BE2C (cell line): ENCODE measurements at places on chromosomes 7 and 10.

GRCh38 chr7:120168066-120168465 lies 104.9 kb upstream of the KCND2 start:
- DNase-seq, result no peak

GRCh38 chr10:62388328-62388727 lies 14.2 kb downstream of the ZNF365 start:
- DNase-seq, result peak; percentile 8

- no peak for DNase-seq
Observed at GRCh38 chr10:79331709-79332108, 15.6 kb upstream of the PPIF start.

DNA sequence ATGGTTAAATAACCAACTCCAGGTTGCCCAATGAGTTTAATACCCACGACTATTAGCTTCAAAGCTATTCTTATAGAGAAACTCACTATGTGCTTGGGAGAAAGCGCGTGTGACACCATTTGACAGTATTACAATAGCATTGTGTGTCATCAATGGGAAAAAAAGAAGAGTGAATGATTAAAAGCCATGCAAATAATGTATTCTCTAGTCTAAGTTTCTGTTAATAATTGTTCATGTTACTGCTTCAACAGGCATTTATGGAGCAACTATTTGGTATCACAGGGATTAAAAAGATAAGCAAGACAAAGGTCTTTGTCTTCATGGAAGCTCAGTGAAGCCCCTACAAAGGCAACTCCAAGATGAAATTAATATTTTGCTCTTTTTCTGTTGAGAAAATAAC lies 47.2 kb downstream of the CAV1 start:
- no peak for DNase-seq

DNA sequence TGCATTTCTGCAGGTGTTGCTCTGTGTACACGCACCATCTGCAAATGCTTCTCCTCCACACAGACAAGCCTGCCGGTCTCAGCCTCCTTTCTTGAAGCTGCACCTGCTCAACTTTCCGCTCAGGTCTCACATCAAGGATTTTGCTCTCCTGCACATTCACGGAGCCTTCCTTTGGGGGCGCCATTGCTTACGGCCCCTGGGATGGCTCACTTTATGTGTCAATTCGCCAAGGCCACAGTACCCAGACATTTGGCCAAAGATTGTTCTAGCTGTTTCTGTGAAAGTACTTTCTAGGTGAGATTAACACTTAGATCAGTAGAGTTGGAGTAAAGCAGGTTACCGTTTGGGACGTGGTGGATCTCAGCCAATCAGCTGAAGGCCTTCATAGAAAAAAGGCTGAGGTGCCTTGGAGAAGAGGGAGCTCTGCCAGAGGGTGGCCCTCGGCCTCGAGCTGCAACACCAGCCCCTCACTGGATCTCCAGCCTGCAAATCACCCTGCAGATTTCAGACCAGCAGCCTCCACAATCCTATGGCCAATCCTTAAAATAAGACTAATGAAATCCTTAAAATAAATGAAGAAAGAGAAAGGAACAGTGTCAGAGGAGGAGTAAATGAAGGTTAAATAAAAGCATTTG lies 39.9 kb upstream of the PPP2R2D start:
- DNase-seq, result no peak

GRCh38 chr7:152743600-152743999 lies 16.0 kb upstream of the ACTR3B start:
- DNase-seq, result no peak

- no peak for DNase-seq
Observed at GRCh38 chr7:72445075-72445474, 32.9 kb upstream of the CALN1 start.

- no peak for DNase-seq
Observed at GRCh38 chr10:29537799-29538198, 97.0 kb downstream of the SVIL start.

DNA sequence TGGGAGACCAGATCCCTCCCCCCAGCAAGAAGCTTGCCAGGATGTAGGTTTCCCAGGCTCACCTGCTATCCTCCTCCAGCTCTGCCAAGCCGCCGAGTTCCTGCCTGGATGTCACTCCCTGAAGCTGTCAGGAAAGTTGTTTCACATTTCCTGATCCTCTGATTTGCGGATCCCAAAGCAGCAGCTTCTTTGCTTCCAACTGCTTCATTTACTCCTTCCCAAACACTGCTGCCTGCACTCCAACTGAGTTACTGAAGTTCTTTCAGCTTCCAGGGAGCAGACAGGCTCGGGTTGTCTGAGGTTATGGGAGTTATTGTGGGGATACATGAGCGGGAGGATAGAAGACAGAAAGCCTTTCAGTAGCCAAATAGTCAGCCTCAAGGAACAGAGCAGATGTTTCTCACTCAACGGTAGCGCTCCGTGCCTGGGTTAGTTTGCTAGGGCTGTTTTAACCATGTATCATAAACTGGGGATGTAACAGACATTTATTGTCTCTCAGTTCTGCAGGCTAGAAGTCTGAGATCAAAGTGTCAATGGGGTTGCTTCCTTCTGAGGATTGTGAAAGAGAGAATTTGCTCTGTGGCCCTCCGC lies 516.0 kb downstream of the REEP3 start:
- DNase-seq, result no peak

DNA sequence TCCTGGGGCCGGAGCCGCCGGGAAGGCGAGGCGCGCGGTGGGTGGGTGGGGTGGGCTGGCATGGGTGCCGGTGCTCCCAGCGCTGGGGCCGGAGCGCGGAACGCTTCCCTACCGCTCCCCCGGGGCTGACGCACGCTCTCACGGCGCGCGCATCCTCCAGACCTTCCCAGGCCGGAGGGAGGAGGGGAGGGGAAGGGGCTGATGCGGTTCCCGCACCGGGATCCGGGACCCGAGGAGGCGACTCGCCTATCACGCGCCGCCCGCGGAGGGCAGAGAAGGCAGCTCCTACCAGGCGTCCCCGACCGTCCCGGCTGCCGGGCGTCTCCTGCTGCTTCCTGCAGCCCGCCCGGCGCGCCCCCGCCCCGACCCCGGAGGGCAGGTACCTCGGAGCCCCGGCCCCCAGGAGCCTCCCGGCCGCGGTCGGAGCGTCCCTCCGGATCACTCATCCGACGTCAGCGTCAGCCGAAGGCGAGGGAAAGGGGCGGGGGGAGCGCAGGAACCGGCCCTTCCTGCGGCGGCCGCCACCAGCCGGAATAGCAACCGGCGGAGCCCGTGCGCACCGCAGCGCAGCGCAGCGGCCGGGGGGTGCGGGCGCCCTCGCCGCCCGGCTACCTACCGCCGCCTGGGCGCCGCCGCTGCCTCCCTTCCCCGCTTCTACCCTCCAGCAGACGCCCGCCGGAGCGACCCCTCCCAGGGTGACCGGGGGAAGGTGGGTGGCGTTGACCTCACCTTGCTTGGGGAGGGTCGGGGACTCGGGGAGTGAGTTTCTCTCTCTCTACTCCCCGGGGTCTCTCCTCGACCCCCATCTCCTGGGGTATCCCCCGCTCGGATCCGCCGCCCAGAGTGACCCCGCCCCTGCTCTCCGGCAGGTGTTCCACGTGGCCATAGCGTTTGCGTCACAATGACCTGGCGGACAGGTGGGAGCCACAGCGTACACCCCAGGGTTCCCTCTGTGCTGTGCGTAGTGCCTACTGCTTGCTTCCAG lies at the start of gene ICA1:
TSS of gene ICA1 (minus strand) at position 457 of the 985 bp plus-strand sequence. CDS start 26,241 bp downstream, outside the sequence.
- peak; percentile 93 for DNase-seq

DNA sequence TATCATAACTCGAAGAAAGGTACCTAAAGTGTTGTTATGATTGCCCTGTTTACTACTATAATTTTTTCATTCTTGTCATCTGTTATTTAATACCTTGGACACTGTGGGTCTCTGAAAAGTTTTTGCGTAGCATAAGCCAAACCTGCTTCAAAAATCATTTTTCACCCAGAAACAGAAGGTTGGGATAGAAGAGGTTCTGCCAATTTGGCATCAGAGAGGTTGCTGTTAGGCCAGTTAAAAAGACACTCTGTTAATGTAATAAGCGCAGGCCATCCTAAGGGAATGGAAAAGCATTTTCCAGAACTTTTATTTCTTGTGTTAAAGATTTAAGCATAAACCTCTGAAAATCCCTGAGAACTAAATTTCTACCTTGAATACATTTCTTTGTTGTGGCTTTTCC lies 212.2 kb downstream of the BMPER start:
- no peak for DNase-seq

GRCh38 chr7:99625321-99625720 lies 8.6 kb downstream of the ZSCAN25 start:
- DNase-seq, result no peak

GRCh38 chr7:158815083-158815799 lies 14.1 kb downstream of the ESYT2 start:
- DNase-seq, result no peak

GRCh38 chr7:131329176-131329570 lies 1.5 kb downstream of the MKLN1 start:
- DNase-seq, result no peak

GRCh38 chr7:114740095-114740494 lies 181.8 kb upstream of the MDFIC start:
- no peak for DNase-seq

DNA sequence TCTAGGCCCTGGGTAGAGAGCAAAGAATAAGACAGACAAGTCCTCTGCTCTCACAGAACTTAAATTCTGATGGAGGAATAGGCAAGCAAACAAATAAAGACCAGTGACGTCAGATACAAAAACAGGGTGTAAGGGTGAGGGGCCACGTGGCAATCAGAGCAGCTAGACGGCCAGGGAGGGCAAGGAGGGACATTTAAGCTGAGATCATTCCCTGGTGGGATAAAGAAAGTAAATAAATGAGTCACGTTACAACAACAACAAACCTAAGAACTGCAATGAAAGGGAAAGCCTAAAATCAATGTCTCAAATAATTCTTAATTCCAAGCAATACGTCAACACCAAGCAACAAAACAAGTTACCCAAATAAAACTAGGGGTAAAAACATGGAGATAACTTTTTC lies 21.8 kb downstream of the STN1 start:
- no peak for DNase-seq

DNA sequence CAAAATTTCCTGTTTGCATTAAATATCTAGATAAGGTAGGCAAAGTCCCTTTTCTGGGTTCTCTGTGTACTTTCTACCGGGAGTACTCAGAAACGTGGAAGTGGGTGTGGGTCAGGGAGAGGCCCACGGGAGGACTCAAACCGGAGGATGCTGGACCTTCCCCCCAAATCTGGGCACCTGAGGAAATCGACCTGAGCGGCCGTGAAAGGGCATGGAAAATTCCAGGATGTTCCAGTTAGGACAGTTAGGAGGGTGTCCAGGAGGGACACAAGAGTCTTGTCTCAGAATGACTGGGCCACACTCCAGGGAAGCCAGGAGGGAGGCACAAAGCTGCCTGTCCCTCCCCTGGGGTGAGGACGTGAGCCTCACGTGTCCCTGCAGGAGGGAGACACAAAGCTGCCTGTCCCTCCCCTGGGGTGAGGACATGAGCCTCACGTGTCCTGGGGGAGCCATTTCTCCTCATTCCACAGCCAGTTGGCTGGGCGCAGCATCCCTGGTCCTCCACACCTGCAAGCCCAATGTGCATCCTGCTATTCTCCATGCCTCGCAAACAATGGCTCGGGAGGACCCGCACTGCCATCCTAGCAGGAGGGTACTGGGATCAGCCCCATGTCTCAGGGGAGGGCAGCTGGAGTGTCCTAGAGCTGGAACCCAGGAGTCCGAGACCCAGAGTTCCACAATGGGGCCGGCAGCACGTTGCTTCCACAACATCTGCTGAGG lies 190.5 kb upstream of the PPP2R2D start:
- DNase-seq, result no peak

- DNase-seq, result no peak
Observed at GRCh38 chr10:72638586-72639440, 12.9 kb upstream of the MICU1 start.

GRCh38 chr7:139396323-139396951 lies 36.7 kb downstream of the LUC7L2 start:
- DNase-seq, result no peak

DNA sequence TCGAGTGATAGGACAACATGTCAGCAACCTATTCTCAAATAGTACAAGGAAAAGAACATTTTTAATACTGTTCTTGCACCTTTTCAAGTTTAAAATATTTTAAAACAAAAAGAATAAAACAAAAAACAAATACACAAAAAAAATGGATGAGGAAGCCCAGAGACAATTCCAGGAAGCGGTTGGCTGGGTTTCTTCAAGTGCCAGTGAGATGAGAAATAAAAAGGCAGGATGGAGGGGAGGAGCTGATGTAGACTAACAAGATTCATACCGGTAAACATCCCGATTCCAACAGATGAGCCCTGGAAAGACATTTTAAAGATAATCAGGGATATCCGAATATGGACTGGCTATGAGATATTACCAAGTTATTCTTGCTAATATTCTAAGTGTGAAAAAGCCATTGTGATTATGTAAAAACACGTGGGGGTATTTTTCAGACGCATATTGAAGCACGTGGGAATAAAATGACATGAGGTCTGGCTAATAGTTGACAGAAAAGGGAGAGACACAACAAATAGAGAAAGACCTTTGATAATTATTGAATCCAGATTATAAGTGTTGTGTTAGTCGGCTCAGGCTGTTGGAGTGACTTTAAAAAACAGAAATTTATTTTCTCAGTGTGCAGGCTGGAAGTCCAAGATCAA lies 101.3 kb upstream of the LRRC4 start:
- no peak for DNase-seq

DNA sequence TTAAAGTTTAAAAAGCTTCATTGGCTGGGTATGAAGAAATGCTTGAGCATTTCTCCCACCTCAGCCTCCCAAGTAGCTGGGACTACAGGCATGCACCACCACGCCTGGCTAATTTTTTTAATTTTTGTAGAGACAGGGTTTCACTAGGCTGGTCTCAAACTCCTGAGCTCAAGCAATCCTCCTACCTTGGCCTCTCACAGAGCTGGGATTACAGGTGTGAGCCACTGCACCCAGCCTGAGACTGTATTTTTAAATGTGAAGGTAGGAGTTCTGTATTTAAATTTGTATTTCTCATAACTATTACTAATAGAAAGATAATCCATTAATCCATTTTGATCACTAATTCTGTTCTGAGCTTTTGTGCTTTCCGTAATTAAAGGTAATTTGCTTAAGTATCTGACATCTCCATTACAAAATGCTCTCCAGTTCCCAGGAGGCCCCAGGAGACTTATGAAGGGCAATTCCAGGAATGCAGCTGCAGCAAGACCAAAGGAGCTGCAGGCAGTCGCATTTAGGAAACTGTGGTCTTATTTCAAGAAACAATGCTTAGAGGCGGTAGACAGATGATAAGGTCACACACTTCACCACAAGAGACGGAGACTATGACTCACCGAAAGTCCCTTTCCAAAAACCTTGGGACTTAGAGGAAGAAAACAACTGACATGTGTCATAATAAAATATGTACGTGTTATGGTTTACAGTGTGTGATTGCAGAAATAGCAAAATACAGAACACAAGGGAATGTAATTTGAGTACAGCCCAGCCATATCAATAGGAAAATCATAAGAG lies 23.3 kb downstream of the YAE1 start:
- no peak for DNase-seq

- DNase-seq, result no peak
Observed at GRCh38 chr7:4134631-4135030, 547.5 kb upstream of the FOXK1 start.

DNA sequence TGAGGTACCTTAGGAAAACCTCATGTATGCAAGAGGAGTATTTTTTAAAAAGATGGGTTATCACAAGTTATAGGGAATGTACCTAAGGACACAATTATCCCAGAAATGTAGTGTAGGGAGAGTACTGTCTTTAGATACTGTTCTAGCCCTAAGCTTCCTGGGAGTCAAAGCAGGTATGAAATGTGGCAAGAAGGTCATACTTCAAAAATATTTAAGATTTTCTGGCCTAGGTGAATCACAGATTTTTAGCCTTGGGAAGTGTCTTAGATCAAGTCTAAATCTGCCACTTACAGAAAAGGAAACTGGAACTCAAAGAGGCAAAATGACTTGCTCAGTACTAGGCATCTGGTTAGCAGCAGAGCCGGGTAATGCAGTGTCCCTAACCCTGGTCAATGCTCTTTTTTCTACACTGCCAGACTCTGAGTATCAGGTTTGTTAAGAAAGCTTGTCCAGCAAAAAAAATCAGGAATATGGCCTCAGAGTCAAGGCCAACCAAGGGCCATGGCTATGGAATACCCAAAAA lies 13.9 kb downstream of the PIK3AP1 start:
- no peak for DNase-seq
